Epithelial cell of prostate (primary cell): ENCODE measurements at places on chromosomes 2 and 18.

DNA sequence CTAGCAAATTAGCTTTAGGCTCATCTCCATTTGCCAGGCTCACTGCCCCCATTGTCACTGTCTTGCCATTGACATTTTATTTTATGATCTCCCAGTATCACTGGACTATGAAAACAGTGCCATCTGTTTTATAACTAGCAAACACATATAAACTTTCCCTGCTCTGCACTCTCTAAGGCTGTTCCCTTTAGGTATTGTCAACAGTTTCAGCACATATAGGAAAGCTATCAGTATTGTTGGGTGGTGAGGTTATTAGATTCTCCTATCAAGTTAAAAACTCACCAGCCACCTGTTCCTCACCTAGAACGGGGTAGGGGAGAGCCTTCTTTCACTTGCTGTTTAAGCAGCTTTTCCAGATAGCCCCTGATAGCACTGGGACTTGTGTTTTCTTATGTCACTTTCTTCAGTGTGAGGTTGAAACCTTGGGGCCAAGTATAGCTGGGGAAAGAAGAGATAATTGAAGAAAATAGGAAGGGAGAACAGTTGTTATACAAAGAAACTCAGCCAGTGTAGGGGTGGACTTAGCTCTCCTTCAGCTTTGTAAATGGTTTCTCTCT lies 32.5 kb downstream of the CFLAR start:
- DNase-seq = no peak

- no peak for DNase-seq
Observed at GRCh38 chr2:233059797-233060500, at the start of gene INPP5D. TSS of gene INPP5D (plus strand) at chr2:233060342. CDS start at chr2:233060479, 137 bp downstream.

- no peak for DNase-seq
Observed at GRCh38 chr2:185012643-185013042, 414.3 kb downstream of the ZNF804A start.

DNA sequence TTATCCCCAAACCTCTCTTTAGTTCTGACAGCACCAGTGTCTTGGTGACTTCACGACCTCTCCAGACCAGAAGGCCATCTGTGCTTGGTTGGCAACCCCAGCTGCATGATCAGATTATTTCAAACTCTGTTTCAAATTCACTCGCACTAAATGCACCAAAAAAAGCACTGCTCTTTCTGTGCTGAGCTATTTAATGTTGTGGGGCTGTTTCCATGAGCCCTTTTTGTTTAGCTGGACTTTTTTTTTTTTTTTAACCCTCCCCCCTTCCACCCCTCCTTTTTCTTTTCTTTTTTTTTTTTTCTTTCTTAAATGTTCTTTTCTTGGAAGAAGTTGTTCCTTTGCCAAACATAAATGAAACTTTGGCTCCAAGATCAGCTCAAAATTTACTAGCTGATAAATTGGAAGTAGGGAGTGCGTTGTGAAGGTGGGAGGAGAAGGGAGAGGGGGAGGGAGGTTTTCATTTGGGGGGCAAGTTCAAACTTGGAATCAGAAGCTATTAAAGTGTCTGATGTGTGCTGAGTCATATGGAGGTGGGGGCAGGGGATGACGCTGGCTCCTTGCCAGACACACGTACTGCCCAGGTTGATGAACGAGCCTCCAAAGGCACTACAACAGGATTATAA lies 543.0 kb upstream of the TNP1 start:
- peak; percentile 48 for DNase-seq

DNA sequence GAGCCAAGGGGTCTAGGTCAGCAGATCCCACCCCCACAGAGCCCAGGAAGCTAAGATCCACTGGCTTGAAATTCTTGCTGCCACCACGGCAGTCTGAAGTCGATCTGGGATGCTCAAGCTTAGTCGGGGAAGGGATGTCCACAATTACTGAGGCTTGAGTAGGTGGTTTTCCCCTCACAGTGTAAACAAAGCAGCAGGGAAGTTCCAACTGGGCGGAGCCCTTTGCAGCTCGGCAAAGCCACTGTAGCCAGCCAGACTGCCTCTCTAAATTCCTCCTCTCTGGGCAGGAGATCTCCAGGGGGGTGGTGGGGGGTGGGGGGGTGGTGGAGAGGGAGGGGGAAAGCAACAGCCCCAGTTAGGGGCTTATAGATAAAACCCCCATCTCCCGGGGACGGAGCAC lies 419.5 kb downstream of the NUP35 start:
- DNase-seq = no peak

GRCh38 chr2:99623035-99623434 lies 133.2 kb upstream of the REV1 start:
- no peak for DNase-seq

GRCh38 chr2:109213646-109214433 lies 84.8 kb downstream of the SH3RF3 start:
- DNase-seq = no peak

DNA sequence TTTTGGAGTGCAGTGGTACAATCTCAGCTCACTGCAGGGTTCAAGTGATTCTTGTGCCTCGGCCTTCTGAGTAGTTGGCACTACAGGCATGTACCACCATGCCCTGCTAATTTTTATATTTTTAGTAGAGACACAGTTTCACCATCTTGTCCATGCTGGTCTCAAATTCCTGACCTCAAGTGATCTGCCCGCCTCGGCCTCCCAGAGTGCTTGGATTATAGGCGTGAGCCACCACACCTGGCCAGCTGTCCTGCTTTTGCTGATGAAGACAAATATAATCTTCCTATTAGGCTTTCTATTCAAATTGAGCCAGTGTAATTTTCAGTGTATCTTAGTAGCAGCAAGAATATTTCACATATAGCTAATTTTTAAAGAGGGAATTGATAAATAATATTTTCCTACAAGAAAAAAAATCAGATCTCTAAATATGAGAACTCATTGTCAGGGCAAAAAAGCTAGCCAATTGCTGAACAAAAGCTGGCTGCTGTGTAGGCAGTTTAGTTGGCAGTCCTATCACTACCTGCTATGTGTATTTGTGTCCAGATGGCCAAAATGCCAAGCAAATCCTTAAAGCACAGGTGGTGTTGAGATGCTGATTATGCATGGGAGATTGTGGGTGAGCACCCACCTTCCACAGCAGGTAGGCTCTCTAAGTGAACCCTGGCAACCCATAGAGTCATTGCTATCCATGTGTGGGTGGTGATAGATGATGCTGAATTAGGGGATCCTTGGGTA lies 60.8 kb upstream of the STAM2 start:
- DNase-seq = no peak

DNA sequence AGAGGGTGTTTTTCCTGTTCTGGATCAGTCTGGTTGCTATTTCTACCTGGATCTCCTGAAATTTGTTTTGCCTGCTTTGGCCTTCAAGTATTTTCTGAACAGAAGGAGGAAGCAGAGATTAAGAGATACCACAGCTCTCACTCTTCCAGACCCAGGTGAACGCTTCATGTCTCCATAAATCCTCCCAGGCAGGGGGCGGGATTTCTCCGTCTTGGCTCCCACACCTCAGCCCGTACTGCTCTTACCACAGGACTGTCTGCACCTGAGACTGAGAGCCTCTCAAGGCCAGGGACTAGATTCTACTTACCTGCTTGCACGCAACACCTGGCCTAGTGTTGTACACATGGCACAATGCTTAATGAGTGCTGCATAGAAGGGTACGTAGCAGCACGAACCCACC lies 59.9 kb upstream of the LRPPRC start:
- DNase-seq = no peak

DNA sequence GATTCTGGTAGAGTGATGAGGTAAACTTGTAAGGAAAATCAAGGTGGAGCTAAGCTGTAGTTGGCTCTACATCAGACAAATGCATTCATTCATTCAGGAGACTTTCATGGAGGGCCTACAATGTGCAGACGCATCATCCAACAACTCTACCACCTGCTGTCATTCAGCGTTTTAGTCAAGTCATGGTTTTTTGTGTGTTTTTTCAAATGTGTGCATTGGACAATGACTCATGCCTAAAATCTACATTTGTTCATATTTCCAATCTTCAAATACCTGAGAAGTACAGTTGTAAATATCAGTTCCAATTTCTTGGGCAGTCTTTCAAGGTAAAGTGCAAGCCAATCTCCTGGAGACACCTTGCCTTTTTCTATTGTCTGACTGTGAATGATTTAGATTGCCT lies 108.0 kb upstream of the LGALSL start:
- DNase-seq = no peak

DNA sequence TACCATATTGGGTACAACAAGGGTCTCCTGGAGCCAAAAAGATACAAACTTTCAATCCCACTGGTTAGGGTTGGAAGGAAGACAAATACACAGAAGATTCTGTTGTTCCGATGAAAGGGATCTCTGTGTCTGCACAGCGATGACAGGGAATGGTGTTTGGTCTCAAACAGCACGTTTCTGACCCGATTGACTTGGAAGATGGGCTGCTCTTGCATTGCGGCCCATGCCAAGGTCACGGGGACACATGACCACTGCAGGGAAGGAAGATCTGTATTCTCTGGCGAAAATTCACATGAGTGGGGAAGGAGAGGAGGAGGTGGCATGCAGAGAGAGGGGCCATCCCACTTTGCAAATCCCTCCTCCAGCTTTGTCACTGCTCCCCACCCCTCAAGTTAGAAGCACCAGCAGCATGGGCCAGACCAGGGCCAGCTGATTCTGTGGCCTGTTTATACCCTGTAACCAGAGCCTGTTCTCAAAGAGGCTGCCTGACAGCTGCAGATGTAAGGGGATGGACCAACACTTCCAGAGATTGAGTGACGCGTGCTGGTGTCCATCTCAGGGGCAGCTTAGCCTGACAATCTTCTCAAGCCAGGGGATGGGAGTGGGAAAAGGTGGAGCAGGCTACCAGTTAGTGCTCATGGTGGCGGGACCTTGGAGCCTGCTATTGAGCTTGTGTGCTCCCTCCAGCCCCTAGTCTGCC lies 57.2 kb downstream of the TNP1 start:
- no peak for DNase-seq

GRCh38 chr2:7648221-7648795 lies 731.1 kb downstream of the RNF144A start:
- no peak for DNase-seq

DNA sequence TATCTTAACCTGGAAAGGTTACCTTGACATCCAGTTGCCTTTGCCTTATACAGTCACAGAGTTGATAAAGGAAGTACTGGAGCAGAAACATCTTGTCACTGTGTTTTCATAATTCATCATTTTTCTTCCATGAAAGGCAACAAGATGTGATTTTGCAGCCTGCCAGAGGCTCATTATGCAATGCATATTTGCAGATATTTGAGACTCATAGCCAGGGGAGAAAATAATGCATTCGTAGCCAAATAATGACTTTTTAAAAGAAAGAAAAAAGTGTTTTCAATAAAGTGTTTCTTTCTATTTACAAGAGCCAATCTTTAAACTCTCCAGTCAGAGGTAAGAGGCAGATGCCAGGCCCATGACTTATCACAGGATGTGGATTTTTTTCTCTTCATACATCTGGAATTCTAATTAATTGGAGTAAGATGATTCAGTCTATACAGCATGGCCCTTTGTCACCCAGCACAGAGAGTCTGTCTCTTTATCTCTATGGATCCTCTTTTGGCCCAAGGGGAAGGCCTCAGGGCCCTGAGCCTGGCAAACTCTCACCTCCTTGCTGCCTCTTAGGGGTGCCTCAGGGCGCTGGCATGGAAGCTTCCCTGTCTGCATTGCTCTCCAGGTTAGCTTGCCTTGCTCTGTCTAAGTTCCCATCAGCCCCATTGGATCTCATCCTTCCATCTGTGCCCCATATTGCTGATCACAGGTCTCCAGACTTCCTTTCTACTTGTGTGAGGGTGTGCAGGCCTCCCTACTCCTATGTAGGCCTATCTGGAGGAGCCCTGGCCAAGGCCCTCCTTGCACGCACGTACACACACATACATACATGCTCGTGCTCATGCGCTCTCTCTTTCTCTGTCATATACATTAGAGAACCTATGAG lies 247.7 kb downstream of the TPGS2 start:
- DNase-seq = no peak

GRCh38 chr2:176447616-176448015 lies 178.4 kb downstream of the MTX2 start:
- no peak for DNase-seq

- DNase-seq = no peak
Observed at GRCh38 chr2:240449764-240450531, 14.5 kb downstream of the GPC1 start.
